Stimulated activated CD4-positive, alpha-beta T cell treated with anti-CD3 and anti-CD28 coated beads, Interleukin-12 subunit alpha, Interleukin-12 subunit beta, amount 100 ng/mL, for 4 hours (primary cell): ENCODE measurements at places on chromosomes 12 and 14.

DNA sequence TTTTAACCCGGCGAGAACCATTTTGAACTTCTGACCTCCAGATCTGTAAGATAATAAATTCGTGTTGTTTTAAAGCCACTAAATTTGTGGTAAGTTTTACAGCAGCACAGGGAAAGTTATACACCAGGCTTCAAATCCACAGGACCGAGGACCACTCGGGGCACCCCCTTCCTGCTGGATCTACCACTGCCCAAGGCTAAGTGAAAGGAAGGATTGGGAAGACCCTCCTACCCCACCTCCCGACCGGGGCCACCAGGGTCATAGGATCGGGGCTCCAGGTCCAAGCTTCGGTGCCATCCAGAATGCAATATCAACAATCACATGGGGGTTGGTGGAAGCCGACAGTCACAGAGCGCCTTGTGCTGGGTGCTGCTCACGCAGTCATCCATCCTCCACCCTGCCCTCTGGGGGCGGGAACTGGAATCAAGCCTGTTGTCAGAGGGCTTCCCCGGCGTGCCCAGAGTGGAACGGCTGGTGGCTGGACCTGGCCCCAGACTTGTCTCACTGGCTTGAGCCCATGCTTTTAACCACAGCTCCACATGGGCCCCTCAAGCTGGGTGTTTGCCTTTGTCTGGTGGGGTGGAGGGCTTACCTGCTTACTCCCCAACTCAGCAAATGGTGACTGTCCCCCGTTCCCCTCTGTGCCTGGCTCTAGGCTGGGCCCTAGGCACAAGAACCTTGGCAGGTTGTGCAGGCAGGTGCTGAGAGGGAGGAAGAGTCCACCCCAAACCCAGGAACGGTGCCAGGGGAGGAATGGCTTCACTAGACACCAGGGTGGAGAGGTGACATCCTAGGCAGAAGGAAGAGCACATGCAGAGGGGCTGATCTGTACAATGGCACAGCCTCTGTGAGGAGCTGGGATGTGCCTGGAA, 180.3 kb upstream of the RTL1 start:
- DNase-seq: no peak

GRCh38 chr12:15629761-15630160, 159.4 kb downstream of the EPS8 start:
- DNase-seq: no peak

GRCh38 chr12:62250671-62251608, 9.3 kb upstream of the USP15 start:
- no peak for DNase-seq

DNA sequence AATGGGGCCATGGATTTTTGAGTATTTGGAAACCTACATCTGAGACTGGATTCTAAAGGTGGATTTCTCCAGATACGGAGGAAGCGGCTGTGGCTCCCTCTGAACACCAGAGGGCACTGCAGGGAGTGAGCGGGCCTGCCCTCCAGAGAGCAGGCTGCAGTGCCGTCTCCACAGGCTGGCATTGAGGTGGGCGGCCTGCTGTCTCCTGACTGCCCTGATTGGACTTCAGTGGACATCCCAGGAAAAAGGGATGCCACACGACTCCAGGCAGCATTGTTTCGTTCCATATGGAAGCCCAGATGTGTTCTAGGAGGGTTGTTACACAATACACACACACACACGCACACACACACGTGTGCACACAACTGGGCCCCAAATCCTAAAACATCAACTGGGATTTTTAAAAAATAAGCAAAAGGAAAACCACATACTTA, 20.9 kb upstream of the ANO2 start:
- DNase-seq: peak; percentile 38

DNA sequence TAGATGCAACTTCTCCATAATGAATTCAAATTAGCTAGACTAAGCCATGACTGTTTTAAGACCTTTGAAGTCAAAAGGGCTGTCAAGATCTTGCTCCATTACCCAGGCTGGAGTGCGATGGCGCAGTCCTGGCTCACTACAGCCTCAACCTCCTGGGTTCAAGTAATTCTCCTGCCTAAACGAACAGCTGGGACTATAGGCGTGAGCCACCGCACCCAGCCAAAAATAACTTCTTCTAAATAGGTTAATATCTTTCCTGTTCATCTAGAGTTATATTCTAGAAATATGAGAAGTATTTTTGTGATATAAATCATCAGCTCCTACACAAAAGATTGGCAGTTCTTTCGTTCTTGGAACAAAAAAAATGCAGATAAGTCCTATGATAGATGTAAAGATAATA, 39.6 kb upstream of the SOS2 start:
- no peak for DNase-seq

DNA sequence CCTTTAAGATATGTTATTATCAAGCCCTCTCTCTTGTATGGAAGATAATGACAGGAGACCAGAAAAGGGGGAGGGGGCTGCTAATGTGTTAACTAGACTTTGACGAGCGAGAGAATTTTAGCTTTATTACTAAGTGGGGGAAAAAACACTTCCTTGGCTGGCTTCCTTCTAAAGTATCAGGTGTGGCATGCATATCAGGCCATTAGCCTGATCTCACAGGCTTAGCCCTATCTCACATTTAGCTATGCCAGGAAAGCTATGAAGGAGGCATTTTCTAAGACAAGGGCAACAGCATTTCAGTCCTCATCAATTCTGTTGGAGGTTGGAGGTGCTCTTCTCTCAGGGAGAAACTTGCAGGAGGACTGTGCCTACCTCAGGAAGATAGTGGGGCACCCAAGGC, 9.9 kb downstream of the SSPN start:
- DNase-seq: no peak

- DNase-seq: no peak
Observed at GRCh38 chr12:49357103-49357678, 10.1 kb upstream of the SPATS2 start.

DNA sequence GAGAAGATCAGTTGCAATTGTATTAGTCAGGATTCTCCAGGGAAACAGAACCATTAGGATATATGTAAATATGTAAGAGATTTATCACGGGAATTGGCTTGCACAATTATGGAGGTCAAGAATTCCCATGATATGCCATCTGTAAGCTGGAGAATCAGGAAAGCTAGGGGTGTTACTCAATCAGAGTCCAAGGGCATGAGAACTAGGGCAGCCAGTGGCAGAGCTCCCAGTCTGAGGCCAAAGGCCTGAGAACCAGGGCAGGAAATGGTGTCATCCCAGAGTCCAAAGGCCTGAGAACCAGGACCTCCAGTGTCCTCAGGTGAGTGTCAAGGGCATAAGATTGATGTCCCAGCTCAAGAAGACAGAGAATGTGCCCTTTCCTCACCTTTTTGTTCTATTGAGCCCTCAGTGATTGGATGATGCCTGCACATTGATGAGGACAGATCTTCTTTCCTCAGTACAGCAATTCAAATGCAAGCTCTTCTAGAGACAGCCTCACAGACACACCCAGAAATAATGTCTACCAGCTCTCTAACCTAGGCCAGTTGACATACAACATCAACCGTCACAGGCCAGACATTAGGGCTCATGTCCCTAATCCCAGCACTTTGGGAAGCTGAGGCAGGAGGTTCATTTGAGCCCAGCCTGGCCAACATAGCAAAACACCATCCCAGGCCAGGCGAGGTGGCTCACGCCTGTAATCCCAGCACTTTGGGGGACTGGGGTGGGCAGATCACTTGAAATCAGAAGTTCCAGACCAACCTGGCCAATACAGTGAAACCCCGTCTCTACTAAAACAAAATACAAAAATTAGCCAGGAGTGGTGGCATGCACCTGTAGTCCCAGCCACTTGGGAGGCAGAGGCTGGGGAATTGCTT, 34.9 kb upstream of the ZNF740 start:
- DNase-seq: no peak

GRCh38 chr12:242496-242895, 20.1 kb downstream of the SLC6A13 start:
- DNase-seq: no peak

GRCh38 chr12:79939728-79940310, 4.9 kb upstream of the PPP1R12A start:
- no peak for DNase-seq
